Stimulated activated CD8-positive, alpha-beta memory T cell treated with anti-CD3 and anti-CD28 coated beads, Interleukin-7, amount 100 ng/mL, for 1 hour (primary cell): ENCODE measurements at places on chromosomes 12 and 14.

DNA sequence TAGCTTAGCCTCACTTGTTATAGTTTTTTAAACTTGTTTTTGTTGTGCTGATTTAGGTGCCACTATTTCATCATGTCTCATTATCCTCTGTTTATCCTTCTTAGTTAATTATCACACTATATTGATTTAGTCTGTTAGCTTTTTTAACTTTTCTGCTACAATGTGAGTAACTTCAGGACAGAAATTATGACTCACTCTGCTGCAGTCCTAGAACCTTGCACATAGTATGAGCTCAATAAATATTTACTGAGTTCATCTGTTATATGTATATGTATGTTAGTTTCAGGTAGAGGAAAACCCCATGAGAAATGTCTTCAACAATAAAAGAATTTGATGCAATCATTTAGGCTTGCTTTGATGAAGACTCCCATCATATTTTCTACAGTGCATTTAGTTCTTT is 224.3 kb upstream of the NAV3 start:
- no peak for DNase-seq

DNA sequence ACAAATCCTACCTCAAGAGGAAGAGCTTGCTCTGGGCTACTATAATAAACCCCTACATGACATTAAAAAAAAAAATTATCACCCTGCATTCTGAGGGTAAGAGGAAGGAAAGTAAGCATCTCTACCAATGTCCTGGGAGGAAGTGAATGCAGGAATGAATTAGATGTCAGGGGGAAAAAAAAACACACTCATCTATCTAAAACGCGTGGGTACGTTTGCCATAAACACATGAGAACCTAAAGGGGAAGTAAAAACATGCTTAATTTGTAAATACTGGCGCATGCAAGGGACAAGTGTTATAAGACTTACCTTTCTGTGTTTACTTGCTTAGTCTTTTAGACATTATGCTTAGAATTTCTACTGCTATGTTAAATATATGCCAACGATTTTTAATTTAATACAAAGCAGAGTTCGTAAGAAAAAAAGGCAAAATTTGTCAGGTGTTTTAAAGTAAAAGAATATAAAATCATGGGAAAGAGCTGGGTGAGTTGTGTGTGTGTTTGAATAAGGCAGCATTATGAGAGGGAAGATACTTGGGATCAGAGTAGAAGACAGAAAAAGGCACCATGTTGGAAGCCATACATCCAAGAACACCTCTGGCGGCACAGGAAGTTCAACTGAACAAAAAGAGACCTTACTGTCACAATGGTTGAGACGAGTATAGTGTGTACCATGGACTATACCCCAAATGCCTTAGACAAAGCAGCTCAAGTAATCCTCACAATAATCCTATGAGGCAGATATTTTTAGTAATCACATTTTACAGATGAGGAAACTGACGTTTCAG is 1.5 kb downstream of the TMED8 start:
- DNase-seq = no peak

- DNase-seq = no peak
Measured at GRCh38 chr12:1716215-1716862, 25.5 kb downstream of the ADIPOR2 start.

GRCh38 chr14:30214461-30215090 is 286.9 kb upstream of the PRKD1 start:
- DNase-seq = no peak
